ENCODE measurements at places on chromosomes 4 and X.

GRCh38 chr4:55795341-55795740 lies 24.2 kb upstream of the EXOC1L start:
- no peak for DNase-seq

- DNase-seq, result no peak
These were observed 24.5 kb downstream of the DDIT4L start for GRCh38 chr4:100165809-100166208.

DNA sequence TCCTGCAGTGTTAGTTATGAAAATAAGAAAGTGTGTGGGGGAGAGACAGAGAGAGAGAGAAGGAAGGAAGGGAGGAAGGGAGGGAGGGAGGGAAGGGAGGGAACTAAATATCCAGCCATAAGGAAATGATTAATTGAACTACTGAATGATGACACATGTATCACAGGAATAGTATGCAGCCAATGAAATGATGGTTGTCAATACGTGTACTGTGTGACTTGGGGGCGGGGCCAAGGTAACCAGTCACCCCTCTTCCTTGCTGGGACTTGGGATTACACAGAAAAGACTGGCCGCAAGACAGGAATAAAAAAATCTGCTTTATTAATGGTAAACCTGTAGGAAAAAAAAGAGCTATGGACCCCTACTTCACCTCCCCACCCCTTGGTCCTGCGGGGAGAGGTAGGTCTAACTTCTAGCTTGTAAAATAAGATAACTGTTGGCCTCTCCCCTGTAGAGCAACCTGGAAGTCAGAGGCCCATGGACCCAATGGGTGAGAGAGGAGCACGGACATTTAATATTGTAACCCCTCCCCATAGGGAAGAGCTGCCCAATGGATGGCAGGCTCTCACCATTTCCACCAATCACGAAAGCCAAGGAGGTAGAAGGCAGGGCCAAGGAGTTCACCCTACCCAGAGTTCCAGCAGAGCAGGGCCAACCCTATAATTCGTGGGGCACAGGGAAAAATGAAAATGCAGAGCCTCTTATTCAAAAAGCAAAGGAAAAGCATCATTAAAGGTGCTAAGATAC lies 7.4 kb downstream of the PPP2R2C start:
- DNase-seq, result peak; percentile 25

- DNase-seq, result peak; percentile 54
These were observed 171.8 kb downstream of the HNRNPD start for GRCh38 chr4:82201805-82202641.

DNA sequence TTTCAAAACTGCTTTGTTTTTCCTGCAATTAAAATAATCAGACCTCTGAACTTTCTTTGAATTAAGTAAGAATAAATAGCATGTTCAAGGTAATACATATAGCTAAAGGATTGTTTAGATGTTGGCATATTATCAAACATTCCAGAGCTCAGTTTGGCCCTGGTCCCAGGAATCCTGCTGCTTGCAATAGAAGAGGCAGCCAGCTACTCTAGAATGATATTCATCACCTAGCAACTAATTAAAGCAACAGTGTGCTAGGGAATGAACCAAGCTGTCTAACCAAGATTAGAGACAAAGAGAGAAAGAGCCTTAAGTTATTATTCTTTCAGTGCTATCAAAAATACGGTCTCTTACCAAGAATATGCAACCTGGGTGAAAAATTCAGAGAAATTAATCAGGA lies 460.9 kb downstream of the GABRG1 start:
- DNase-seq, result peak; percentile 64

GRCh38 chr4:132065940-132066495 lies 1083.1 kb upstream of the PCDH10 start:
- DNase-seq, result no peak

GRCh38 chr4:174580597-174580996 lies 58.3 kb upstream of the HPGD start:
- DNase-seq, result no peak

DNA sequence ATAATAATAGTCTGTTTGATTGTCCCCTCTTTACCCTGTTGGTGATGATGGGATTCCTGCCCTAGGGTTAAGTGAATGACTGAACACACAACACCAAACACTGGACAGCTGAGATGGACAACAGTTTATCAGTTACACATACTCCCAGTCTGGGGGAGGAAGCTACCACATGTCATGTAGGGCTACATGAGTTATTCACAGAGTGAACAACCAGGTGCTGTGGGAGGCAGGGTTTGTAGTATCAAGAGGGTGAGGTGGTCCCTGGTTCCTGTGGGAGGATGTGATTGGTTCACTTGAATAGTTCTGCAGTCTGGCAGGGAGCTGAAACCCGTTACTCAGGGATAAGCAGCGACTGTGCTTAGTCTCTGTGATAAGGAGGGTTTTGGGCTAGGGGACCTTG lies 88.8 kb upstream of the AP1S2 start:
- DNase-seq, result no peak

- DNase-seq, result no peak
These were observed 90.4 kb upstream of the EOLA2 start for GRCh38 chrX:150028692-150029091.

DNA sequence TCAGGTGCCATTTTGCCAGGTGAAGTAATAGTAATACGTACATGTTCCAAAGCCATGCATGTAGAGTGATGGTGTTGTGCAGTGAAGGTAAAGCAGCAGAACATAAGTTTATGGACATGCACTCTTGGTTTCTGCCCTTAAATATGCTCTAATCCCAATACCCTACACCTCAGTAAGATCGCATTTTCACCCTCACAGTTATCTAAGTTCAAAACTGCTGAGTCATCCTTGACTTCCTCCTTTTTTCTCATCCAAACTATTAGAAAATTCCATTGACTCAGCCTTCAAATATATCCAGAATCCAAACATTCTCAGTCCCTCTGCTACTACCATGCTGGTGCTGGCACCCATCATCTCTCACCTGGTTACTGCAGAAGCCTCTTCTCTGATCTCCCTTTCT lies 652.9 kb upstream of the IGFBP7 start:
- no peak for DNase-seq

DNA sequence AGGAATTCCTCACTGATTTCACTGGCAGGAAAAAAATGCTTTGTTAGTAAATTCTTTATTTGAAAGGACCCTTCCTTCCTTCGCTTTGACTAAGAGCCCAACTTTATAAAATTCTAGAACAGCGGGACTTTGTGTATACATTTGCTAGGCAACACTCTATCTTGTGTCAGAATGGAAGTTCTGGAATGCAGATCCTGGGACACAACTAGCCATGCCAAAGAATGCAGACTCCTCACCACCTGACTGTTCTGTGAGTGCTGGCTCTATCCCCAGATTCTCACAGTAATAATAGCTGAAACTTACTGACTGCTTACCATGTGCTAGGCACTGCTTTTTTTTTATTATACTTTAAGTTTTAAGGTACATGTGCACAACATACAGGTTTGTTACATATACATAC lies 73.3 kb upstream of the ZDHHC15 start:
- no peak for DNase-seq

DNA sequence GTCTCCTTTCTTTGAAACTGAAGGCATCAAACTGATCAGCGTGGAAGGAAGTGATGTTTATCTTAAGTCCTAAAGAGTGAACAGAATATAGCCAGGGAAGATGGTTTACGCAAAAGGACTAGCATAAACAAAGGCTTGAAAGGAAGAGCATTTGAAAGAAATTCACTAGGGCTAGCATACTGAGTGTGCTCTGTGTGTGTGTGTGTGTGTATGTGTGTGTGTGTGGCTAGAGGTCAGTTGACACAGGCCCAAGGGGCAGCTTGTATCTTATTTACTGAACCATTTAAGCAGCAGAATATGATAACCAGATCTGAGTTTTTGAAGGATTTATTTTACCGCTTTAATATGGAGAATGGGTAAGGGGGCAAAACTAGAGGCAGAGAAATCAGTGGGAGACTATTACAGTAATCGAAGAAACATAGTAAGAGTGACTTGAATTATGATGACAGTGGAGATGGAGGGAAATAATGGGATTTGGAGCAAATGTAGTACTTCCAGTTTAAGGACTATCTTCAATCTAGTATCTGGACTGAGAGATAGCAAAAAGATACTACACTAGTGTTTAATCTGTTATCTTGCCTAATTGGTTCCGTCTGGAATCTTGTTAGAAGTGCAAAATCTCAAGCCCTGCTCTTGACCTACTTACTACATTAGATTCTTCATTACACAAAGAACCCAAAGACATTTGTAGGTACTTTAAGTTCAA lies 36.9 kb downstream of the CEP44 start:
- DNase-seq, result no peak

All from D341Med (cell line).